ENCODE measurements at places on chromosomes 13 and 19.
A peak's percentile ranks its signal among the peaks of the same experiment; 100 is the strongest.

- no peak for DNase-seq
Observed at GRCh38 chr13:97235549-97236231, 13.6 kb downstream of the MBNL2 start.

GRCh38 chr19:51607077-51607476, 23.1 kb downstream of the SIGLEC5 start:
- DNase-seq = no peak

- DNase-seq = no peak
Observed at GRCh38 chr13:111011899-111012298, 97.0 kb upstream of the ANKRD10 start.

DNA sequence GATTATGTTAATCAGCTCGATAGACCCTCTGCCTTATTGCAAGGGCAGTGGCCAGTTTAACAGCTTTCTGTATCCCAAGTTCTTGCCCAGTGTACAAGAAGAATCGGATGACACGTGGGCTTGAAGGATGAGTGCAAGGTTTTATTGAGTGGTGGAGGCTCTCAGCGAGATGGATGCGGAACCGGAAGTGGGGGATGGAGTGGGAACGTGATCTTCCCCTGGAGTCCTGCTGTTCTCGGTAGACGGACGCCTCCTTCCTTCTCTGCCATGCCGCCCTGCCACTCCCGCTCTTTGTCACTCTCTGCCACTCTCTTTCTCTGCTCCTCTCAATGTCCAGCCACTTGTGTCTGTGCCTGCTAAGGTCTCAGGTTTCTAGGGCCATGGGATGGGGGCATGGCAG, 21.0 kb downstream of the RFXAP start:
- no peak for DNase-seq

- DNase-seq = no peak
Observed at GRCh38 chr13:29845440-29846056, 4.9 kb downstream of the UBL3 start.

DNA sequence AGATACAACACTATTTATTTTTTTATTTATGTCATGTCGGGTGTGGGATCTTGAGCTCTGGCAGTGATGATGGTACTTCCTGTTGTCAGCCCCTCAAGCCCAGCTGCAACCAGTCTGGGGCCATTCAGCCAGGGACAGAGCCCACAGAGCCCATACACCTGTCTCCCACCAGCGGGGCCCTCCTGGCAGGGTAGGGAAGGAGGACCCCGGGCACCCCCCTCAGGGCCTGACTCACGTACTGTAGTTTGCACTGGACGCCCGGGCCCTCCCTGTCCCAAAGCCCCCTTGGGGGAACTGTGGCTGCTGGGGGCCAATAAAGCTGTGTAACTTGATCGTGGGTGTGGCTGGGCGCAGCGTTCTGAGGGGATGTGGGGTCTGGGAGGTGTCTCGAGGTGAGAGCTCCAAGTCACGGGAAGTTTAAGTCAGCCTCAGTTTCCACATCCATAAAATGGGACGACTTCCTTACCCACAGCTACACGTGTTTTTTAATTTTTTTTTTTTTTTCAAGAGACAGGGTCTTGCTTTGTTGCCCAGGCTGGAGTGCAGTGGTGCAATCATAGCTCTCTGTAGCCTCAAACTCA, 9.5 kb downstream of the ATG4D start:
- no peak for DNase-seq

- DNase-seq = no peak
Observed at GRCh38 chr19:2358548-2359173, 1.4 kb upstream of the TMPRSS9 start.

GRCh38 chr13:46982856-46983582, 86.2 kb upstream of the HTR2A start:
- DNase-seq = no peak

DNA sequence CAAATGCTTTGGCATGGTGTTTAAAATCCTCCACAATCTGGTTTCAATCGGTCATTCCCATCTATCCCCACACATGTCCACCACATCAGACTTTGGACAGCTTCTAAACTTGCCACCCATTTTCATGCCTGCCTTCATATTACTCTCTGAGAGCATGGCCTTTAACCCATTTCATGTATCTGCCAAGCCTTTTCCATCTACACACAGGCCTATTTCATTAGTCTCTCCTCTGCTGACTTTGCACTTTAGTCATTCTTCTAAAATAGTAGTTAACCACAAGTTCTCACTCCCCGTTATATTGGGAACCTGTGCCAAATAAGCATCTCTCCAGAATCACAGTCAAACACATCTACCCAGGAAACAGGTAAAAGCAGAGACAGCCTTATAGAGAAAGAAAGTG, 142.2 kb downstream of the MZT1 start:
- no peak for DNase-seq

GRCh38 chr19:28489776-28490175, 723.2 kb downstream of the UQCRFS1 start:
- no peak for DNase-seq

DNA sequence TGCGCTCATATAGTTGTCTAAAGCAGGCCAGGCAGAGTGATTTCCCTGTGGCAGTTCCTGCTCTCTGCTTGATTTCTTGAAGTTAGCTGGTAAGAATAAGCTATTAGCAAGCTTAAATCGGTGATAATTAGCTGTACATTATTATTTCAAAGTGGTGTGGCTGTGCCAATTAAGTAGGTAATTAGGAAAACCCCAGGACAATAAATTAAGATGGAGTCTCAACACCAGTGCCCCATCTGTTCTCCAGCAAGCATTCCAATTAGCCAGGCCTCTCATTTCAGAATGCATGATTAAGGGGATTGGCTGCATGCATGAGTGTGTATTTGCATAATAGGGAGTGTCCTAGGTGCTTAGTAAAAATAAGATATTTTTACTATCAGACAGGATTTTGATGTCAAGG, 342.3 kb downstream of the GPC5 start:
- DNase-seq = no peak

DNA sequence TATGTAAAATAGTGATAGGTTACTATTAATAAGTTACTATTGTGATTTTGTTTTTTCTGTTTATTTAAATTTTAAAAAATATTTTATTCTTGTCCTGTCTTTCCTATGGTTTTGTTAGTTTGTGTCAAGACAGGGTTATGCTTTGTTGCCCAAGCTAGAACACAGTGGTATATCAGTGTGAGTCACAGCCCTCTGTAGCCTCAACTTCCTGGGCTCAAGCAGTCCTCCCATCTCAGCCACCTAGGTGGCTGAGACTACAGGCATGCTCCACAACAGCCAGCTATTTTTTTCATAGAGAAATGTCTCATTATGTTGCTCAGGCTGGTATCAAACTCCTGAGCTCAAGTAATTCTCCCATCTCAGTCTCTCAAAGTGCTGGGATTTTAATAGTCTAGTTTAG, 99.5 kb downstream of the ZNF675 start:
- DNase-seq = no peak

DNA sequence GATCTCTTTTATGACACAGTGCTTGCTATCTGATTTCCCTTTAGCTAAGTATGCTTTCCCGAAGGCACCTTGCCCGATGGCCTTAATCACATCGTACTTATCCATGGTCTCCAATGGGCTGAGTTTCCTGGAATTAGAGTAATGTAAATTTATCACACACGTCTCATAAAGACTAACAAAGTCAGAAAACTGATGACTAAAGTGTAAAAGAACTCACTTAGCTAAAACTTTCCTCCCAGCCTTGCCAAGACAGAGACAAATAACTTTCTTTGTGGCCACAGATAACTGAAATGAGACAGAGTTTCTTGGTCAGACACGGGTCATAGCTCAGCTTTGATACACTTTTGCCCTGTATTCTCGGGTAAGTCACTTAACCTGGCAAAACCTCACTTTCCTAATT, 1.5 kb downstream of the NEK5 start:
- no peak for DNase-seq

DNA sequence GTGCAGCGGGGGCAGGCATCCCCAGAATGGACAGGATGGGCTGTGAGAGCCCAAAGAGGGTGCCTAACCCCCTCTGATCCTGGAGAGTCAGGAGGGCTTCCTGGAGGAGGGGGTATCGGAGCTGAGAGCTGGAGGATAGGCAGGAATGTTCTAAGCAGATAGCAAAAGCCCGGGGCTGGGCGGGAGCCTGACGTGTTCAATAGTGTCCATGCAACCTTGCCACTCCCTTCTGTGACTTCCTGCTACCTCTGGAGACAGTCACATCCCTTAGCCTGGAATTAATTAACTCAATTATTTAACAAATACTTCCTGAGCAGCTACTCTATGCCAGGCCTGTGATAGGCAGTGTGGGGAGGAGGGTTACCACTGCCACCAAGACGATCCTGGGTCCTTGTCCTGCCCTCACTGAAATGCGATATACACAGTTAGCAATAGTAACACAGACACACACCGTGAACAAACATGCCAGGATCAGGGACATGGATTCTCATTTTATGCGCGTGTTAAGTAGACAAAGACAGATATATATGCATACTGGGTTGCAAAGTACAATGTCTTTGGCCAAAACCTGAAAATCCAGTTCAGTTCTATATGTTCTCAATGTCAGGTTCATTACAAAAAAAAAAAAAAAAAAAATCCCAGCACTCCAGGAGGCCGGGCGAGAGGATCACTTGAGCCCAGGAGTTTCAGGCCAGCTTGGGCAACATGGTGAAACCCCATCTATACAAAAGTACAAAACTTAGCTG, 10.7 kb downstream of the AP2S1 start:
- no peak for DNase-seq

GRCh38 chr13:55087085-55087484, 2053.6 kb upstream of the PRR20A start:
- no peak for DNase-seq

DNA sequence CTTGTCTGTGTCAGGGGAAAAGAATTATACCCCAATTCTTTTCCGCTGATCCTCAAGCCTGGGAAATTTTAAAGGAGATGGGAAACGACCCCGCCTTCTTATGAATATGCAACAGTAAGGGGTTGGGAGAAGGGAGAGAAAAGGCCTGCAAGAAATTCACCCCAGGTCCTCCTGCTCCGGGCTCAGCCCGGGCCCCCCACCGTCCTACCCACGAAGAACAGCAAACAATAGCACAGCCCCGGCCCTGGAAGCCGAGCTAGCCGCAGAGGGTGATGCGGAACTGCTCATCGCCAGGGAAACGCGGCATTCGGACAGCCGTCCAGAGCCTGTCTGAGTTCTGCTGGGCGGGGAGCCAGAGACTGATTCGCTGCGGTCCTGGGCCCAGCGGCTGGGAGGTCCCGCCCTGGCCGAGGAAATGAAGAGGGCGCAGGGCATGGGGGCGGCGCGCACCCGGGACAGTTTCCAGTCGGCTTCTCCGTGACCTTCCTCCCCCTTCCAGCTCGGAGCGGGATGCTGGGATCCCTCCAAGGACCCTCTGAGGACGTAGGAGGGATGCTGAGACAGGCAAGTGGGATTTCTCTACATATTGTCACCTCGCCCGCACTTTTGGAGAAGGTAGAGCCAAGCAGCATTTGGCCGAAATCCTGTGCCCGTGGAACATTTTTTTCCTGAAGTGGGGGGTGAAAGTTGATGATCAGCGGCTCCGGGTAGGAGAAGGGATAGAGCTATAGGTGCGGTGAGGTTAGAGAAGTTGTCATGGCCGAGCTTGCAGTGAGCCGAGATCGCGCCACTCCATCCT, 82.3 kb upstream of the C1QTNF9B start:
- DNase-seq = peak; percentile 20

DNA sequence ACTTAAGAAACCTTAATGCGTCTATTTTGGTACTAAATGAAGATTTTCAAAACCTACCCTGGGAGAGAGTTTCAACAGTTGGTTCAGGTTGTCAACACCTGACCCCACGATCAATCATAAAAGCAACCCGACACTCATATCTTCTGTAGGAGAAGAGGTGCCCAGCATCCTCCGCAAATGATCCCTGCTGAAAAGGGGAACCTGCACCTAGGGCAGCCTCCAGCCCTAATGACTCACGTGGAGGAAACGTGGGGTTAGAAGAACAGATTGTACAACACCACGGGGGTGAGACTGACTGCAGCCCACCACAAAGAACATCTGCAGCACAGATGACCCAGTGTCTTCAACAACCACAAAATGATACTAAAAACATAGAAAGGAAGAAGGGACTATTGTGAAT, 116.3 kb downstream of the RAB20 start:
- DNase-seq = no peak

GRCh38 chr13:84590663-84591062, 708.4 kb upstream of the SLITRK1 start:
- no peak for DNase-seq

- DNase-seq = no peak
Observed at GRCh38 chr13:29522044-29522685, 73.3 kb downstream of the SLC7A1 start.

DNA sequence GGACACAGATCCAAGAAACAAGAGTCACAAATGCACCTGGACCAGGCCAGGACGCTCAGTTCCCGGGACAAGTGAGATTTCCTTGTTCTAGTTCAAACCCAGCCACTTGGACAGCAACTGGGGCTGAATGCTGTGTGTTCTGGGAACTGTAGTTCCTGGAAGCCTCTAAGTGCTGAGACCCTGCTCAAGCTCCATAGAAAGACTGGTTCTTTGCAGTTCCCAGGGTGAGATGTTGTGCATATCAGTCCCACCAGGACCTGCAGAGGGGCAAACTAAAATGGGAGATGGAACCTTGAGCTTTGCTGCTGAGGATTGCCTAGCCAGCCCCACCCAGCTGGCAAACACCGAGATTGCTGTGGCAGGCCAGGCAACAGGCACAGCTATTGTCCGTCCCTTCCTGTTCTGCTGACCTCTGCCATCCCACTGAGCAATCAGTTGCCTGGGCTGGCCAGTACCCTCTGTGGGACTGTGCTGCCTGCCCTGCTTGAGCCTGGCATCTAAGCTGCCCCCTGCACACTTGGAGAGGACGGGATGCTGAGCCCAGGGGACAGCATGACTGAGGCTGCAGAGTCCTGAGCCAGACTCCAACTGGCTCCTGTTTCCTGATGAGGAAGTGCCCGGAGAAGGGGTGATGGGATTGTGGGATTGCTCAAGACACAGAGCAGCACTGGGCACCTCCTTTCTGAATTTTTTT, 1.4 kb upstream of the GIPC1 start:
- no peak for DNase-seq

GRCh38 chr13:31733647-31734046, 5.7 kb upstream of the RXFP2 start:
- no peak for DNase-seq

- DNase-seq = no peak
Observed at GRCh38 chr13:46751811-46752635, 44.9 kb downstream of the ESD start.

DNA sequence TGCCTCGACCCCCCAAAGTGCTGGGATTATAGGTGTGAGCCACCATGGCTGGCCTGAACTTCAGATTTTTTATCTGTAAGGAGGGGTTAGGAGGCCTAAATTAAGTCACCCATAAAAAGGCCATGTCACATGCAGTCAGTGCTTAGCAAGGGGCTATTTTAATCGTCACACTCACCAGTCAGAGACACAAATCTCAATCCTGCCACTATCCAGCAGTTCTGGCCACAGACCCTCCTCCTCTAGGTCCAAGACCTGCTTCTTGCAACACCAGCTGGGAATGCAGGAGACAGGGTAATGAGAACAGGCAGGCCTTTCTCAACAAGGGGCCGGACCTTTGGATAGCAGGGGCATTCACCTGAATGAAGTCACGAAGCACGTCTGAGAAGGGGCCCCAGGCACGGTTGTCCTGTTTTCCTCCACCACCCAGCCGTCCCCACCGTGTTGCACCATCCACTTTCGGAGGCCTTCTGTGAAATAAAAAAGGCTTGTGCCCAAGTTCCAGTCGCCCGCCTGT, 1.4 kb downstream of the FBXO27 start:
- DNase-seq = no peak

- DNase-seq = no peak
Observed at GRCh38 chr13:40371531-40372125, 294.8 kb downstream of the FOXO1 start.
